ENCODE measurements at places on chromosomes 1 and 21.

- no peak for DNase-seq
Observed at GRCh38 chr1:217498209-217498608, 132.7 kb downstream of the GPATCH2 start.

DNA sequence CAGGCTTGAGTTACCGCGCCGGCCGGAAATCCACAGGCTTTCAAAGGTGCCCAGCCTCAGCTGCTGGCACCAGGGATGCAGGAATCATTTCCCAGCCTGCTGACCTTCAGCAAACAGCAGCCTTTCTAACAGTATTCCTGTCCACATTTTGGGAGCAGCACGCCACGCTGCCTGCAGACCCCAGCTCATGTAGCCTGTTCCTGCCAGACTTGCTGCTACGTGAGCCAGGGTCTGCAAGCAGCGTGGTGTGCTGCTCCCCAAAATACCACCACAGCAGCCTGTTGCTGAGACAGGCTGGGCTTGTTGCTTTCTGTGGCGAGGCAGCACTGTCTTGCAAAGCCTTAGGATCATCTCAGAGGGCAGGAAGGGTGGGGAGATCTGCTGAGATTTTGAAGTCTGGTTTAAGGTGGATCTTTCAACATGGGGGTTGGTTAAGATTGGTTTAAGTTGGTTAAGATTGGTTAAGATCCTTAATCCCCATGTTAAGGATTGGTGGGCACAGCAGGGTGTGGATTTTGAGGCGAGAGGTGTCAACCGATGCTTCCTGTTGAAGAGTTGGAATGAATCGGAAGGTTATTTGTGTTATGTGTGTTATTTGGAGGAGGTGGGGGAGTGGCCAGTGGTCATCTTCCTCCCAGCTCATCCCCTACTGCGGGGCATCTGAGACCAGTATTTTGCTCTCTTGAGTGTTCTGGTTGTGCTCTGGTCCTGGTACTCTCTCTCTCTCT, 12.9 kb downstream of the FAAH start:
- no peak for DNase-seq

DNA sequence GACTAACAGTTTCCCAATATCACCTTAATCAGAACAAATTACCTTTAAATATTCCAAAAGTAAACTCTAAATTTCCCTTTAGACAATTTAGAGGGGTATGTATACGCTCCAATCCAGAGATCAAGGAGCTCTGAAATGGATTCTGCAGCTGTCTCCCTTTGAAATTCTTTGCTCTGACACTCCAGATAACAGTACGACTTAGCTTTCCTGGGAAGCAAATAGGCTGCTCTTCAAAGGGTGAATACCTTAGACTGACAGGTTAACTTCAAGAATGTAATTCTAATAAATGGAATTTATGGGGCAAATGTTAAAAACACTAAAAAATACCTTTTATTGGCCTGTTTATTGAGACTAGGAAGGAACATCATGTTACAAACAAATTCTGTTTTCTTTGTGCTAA, 357.2 kb downstream of the USP25 start:
- DNase-seq, result no peak

- DNase-seq, result no peak
Observed at GRCh38 chr1:26411624-26412074, 1.0 kb downstream of the LIN28A start.

GRCh38 chr1:50066806-50067205, 41.9 kb upstream of the ELAVL4 start:
- DNase-seq, result no peak

GRCh38 chr1:205441318-205441633, 14.6 kb downstream of the BLACAT1 start:
- DNase-seq, result no peak

DNA sequence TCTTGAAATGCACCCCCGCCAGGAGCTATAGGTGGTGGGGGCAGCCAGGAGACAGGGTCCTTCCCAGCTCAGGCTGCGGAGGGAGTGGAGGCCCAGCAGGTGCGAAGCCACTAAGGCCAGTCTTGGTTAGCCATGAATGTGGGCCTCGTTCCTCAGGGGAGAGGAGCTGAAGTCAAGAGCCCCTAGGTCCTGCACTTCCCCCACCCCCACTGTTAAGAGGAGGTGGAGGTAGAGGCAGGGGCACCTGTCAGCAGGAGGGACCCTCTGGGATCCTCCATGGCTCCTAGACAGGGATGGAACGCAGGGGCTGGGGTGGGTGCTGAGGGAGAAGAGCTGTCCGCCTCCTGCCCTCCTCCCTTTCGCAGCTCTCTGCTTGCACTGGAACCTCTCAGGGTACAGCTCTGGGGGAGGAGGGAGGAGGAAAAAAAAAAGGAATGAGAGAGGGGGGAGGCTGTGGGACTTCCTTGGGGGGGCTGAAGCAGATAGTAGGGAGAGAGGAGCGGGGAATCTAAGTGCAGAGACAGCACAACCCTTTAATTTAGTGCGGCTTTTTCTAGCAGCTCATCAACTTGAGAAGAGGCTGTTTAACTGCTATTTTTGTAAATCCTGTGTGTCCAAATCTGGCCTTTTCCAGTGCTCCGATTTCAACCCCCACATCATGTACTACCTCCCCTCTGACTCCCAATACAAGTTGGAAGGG, 37.0 kb downstream of the MATN1 start:
- no peak for DNase-seq

DNA sequence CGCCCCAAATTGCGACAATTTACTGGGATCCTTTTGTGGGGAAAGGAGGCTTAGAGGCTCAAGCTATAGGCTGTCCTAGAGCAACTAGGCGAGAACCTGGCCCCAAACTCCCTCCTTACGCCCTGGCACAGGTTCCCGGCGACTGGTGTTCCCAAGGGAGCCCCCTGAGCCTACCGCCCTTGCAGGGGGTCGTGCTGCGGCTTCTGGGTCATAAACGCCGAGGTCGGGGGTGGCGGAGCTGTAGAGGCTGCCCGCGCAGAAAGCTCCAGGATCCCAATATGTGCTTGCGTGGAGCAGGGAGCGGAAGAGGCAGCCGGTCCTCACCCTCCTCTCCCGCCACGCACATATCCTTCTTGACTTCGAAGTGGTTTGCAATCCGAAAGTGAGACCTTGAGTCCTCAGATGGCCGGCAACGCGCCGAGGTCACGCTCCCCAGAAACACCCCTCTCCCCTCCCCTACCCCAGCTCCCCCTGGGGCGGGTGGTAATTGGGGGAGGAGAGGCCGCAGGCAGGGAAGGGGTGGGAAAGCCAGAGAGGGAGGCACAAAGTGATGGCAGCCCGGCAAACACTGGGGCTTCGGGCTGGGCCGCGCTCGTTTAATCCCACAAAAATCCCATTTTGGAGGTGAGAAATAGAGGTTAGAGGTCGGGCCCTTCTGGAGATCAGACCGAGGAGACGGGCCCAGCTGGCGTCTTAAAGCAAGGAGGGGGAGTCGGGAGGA, 6.2 kb downstream of the SIM2 start:
- DNase-seq, result no peak

DNA sequence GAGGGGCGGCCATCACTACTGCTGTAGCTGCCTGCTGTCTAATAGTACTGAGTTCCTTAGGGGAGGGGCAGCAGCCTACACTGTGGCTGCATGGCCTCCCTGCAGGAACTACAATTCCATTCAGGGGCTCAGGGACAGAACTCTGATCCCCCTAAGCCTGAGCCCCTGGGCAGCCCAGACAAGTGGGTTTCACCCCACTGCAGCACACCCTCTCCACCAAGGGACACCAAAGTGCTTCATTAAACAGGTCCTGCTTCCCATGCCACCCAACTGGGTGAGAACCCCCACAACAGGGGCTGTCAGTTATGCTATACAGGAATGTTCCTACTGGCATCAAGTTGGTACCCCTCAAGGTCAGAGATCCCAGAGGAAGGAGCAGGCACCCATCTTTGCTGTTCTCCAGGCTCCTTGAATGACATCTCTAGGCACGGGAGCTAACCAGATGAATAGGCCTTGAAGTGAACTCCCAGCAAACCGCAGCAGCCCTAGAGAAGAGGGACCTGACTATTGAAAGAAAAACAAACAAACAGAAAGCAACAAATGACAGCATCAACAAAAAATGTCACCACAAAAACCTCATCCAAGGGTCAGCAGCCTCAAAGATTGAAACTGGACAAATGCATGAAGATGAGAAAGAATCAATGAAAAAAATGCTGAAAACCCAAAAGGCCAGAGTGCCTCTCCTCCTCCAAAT, 437.4 kb downstream of the NUF2 start:
- DNase-seq, result no peak

GRCh38 chr1:59999006-59999405, 72.4 kb upstream of the CYP2J2 start:
- no peak for DNase-seq

DNA sequence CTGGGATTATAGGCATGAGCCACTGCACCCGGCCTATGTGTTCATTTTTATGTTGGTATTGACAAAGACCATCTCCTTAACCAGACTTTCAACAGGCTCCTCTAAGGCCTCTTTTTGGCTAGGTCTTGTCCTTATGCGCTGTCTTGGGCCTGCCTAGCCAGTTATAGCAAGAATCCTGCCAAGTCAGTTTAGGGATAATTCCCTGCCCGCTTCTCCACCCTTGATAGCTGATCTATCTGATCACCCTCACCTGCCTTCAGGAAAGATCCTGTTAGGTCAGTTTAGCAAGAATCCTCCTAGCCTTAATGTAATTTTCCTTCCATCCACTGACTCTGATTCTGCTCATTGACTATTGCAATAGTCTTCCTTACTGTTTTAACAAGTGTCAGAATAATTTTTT, 2.4 kb upstream of the B4GALT3 start:
- no peak for DNase-seq

- DNase-seq, result no peak
Observed at GRCh38 chr1:62240651-62241370, 46.2 kb downstream of the L1TD1 start.

DNA sequence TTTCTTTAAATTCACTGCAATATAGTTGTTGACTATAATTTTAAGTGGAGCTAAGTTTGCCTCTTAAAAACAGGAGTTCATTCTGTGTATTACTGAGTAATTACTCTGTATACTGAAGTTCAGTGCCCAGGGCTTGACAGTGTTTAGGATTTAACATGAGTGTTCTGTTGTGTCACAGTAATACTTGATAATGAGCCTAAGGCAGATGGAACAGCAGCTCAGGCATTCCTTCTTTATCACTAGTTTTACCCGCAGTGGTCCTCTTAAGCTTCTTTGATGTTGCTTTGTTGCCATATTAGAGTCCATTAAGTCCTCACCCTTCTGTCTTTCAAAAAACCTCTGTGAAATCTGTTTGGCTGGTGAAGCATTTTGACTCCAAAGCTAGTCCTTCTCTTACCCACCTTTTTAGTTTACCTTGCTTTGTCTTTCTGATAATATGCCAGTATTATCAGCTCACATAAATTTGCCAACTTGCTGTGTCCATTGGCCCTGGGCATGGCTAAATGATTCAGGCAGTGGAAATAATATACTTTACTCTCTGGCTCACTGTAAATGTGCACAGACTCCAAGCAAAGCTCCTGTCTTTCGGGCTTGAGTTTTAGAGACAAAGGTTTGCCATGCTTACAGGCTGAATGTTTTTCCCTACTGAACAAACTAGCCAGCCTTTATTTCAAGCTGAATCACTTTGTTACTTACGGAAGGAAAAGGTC, 17.7 kb downstream of the HIPK1 start:
- DNase-seq, result no peak

GRCh38 chr1:214660900-214661299, 57.9 kb downstream of the CENPF start:
- no peak for DNase-seq

- DNase-seq, result no peak
Observed at GRCh38 chr1:27979151-27979858, 19.5 kb downstream of the XKR8 start.

DNA sequence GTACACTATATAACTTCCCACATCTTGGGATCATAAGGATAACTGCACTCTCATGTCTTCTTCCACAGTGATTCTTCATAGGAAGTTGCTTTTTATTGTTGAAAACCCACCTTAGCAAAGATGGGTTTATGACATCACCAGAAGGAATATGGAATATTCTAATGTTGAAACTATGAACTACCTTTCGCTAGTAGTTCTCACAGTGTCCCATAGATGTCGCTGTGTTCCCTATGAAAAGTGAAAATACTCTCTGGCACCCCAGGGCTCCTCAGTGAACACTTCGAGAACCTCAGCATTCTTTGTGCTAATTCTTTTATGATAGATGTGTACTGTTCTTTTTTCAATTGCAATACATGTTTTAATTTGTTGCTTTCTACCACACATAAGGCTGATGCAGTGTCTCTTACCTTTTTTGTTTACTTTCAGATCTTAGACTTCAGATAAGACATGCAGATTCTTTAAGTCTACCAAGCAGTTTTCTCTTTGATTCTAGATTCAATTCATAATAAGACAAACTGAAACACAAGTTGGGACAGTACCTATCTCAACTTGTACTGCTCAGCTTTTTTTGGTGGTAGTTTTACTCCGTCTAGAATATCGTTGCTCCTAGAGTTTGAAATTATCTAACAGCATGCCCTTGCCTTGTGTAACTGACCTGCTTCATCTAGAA, 90.8 kb downstream of the GTF2B start:
- no peak for DNase-seq

DNA sequence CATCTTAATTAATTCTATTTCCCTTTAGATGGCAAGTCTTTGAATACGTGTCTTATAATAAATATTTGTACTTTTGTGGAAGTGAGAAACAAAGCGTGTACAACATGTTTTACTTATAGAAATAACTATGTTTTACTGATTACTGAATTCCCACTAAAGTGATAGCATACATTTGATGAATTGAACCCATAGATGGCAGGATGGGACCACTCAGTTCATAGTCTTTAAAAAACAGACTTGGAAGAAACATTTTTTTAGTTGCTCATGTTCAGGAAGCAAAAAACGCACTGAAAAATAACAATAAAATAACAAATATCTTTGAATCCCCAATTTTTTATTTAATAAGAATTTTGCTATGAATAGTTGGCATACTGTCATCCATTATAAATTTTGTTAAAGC, 507.1 kb upstream of the ZRANB2 start:
- no peak for DNase-seq

DNA sequence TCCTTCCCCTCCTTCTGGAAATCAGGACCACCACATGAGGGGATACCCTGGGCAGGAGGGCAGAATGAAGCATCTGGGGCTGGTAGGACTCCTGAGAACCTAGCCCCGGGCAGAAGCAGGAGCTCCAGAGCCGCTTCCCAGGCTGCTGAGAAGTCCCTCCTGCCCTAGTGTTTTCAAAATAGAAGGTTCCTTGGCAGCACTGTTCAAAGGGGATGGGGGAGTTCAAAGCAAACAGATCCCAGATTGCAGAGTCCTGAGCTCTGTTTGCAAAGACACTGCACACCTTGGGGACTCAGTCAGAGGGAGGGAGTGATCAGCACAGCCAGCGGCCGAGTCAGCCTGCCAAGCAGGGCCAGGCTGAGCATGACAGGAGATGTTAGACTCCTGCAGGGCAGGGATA, 177.8 kb downstream of the PTPRU start:
- no peak for DNase-seq

- no peak for DNase-seq
Observed at GRCh38 chr1:238753252-238753651, 633.1 kb upstream of the CHRM3 start.

- no peak for DNase-seq
Observed at GRCh38 chr1:231106347-231106746, 55.5 kb upstream of the TRIM67 start.

DNA sequence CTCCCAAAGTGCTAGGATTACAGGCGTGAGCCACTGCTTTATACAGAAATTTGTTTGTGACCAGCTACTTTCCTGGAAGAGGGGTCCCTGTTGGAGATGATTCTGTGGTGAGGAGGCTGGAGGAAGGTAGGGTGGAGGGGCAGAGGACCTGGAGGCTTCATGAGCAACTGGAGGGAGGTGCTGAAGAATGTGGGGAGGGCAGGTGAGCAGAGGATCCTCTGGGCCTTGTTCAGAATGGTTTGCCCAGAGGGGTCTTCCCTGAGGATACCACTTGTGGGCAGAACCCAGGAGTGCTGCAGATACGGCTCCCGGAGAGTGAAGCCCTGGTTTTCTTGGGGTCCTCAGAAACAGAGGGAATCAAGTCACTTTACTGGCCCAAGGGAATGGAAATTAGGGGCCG, 67.2 kb upstream of the WDR26 start:
- no peak for DNase-seq
